ENCODE measurements at places on chromosomes 13 and 19.

DNA sequence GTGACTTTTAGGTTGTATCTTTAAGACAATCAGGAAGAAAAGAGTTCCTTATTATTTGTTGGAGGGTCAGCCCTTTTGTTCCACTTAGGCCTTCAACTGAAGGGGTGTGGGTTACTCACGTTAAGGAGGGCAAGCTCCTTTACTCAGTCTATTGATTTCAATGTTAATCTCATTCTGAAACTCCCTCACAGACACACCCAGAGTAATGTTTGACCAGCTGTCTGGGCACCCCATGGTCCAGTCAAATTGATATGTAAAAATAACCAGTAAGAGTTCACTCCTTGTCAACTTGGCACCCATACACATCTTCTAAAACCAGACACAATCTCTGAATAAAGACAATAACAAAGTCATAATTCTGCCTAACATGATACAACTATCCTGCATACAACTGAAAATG is 292.9 kb downstream of the KLF5 start:
- no peak for DNase-seq

DNA sequence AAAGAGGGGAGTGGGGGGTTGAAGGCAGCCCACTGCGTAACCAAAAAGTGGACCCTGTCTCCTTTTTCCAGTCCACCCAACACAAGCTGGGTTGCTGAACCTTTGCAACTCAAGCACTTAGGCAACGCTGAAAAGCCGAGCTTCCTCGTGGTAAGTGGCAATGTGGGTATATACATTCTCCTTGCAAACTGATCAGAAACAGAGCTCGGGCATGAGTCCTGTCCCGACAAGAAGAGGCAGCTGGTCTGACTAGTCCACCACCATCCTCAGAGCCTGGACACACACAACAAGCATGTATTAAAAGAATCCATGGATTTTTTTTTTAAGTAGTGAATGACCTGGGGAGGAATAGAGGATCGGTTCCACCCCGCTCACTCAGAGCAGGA is 240.6 kb upstream of the ZNF507 start:
- DNase-seq: no peak

- peak; percentile 91 for DNase-seq
Measured at GRCh38 chr13:107977071-107977574, 238.2 kb downstream of the LIG4 start.

DNA sequence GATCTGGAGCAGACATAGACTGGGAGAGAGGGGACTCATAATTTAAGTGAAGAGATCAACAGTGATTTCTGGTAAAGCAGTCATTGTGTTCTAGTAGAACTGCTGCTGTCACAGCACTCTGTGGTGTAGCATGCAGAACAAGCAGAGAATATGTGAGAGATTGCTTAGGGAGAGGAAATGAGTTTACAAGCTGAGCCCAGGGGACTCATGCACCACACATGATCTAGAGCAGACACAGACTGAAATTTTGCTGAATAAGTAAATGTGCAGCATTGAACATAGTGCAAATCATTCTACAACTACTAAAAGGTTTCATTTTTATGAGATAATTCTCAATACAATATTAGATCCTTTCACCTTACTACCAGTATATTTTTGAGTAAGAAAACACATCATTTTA is 125.7 kb downstream of the MYO16 start:
- DNase-seq: no peak

- DNase-seq: no peak
Measured at GRCh38 chr19:5948752-5949564, 29.0 kb downstream of the RANBP3 start.

- DNase-seq: no peak
Measured at GRCh38 chr13:48412881-48413351, at the start of gene LPAR6. LPAR6 (minus strand) TSS chr13:48413113; CDS start chr13:48412423, 690 bp downstream.

- no peak for DNase-seq
Measured at GRCh38 chr13:56752636-56753035, 388.1 kb upstream of the PRR20A start.

- no peak for DNase-seq
Measured at GRCh38 chr19:47417107-47417745, 2.1 kb downstream of the MEIS3 start.

DNA sequence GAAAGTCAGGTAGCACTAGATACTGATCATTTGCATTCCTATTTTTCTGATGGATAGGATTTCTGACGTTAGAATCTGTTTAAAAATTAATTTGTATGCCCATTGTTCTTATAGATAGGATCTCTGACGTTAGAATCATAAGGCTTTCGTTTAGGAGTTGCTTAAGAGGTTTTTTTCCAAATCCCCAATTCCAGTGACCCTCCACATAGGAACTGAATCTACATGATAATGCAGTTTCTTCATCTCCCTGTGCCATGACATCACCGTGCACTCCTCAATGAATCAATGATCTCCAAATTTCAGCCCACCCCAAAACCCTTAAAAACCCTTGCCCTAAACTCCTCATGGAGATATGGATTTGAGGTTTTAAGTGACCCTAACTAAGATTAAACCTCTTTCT is 87.2 kb downstream of the RXFP2 start:
- no peak for DNase-seq

DNA sequence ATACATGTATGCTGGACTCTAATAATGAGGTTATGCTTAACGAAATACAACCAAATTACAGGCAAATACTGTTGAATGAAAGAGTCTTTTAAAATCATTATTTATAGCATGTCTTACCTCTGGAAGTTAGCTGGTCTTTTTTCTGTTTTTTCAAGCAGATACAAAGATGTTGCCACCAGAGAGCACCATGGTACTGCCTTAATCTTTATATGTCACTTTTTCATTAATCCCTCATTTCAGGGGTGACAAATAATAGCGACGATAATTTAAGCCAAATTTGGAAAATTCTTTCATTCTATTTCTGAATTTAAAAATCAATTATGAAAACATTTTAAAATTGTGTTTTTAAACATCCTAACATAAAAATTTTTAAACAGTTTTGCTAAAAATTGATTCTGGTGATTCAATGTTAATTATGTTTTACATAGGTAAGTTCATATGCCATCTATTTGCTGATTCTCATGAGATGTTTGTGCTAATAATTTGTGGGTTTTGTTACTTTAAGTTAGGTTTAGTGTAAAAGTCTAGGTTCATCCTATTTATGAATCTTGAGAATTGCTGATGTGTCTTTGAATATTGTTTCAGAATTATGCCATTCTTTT is 379.3 kb upstream of the SGCG start:
- DNase-seq: no peak

DNA sequence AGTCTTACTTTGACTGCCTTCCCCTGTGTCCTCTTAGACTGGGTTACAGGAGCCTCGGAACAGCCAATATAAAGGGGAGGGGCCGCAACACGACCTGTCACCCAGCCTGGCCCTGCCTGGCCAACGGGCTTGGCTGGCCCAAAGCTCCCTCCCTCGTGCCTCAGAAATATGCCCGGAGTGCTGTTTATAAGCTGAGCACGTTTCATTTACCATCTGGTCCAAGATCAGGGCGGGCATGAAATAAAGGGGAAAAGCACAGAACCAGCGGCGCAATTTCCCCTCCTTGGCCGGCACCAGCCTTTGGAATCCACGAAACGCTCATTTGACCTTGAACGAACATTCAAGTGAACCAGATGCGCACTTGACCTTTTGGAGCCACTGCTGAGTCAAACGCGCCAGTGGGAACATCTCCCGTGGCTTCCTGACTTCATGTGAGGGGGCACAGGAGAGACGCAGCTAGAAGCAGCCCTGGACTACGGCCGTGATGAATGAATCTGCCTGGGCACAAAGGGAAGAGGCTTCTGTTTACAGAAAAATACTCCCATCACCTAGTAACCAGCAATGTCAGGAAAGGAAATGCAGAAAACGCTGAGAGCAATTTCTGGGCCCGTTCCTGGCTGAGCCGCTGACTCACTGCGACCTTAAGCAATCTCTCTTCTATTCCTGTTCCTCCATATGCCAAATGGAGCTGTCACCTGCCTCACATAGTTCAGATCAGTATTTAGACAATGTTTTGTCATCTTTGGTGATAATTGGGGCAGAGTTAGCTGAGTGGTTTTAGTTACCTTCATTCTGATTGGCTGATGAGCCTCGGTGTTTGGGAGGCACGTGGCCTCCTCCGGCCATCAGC is 53.3 kb downstream of the RFX2 start:
- DNase-seq: no peak

- DNase-seq: no peak
Measured at GRCh38 chr13:91986761-91987483, 588.5 kb downstream of the GPC5 start.
